Astrocyte of the cerebellum (primary cell): ENCODE measurements at places on chromosomes 12 and 14.

DNA sequence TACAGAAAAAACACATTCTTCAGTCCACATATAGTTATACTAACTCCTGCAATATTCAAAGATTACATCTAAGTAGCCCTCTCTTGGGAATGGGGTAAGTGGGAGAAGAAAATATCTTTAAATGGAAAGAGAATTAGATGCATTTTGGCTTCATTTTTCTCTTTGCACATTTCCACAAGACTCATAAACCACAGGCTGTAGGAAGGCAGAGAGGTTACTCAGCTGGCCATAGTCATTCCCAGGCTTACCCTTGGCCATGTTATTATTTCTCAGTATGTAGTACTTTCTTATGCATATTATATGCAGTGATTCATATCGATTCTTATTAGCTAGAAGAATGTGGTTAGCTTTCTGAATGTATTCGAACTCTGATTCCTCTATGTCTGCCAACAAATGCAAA lies 92.2 kb downstream of the PTPRR start:
- DNase-seq = peak; percentile 63

- DNase-seq = peak; percentile 23
Observed at GRCh38 chr12:84772281-84772680, 140.3 kb downstream of the SLC6A15 start.

GRCh38 chr12:64600164-64600561 lies 10.1 kb upstream of the RASSF3 start:
- DNase-seq = no peak

- DNase-seq = no peak
Observed at GRCh38 chr14:22852940-22853767, 16.8 kb downstream of the MMP14 start.

- peak; percentile 54 for DNase-seq
Observed at GRCh38 chr12:100959481-100959880, 164.9 kb downstream of the ANO4 start.

DNA sequence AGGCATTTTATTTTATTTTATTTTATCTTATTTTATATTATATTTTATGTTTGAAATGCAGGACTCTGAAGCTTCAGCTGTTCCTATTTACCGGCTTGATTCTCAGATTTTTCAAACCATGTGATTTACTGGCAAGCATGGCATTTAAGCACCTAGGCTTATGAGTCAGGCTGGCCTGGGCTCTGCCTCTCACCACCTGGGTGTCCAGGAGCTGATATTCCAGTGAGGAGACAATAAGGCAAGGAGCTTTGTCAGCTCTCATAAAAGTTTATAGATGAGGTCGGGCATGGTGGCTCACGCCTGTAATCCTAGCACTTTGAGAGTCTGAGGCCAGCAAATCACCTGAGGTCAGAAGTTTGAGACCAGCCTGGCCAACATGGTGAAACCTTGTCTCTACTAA lies 2.1 kb downstream of the DAO start:
- DNase-seq = no peak

- DNase-seq = no peak
Observed at GRCh38 chr14:58575956-58576355, 61.8 kb upstream of the DACT1 start.

DNA sequence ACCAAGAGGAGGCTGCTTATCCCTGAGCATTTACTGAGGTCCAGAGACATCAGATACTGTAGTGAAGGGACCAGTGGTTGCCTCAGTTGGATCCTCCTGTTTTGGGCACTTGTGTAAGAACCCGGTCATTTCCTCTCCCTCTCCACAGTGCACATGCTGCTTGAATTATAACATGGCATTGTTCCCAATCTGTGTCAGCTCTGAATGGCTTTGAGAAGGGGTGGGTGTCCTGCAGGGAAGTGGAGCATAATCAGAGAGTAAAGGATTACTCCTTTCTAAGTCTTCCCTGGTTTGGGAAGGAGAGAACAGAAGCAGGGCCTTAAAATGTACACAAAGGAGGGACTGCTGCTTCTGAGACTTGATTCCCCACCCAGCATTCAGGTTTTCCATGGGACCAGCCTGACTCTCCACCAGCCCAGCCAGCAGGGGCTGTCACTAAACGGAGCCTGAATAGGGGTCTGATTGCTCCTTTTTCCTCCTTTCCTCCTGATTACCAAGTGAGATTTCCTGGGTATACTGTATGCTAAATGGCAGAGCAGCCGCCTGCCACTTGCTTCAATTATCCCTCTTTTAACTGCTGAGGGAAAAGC lies 78.4 kb downstream of the NRXN3 start:
- no peak for DNase-seq

DNA sequence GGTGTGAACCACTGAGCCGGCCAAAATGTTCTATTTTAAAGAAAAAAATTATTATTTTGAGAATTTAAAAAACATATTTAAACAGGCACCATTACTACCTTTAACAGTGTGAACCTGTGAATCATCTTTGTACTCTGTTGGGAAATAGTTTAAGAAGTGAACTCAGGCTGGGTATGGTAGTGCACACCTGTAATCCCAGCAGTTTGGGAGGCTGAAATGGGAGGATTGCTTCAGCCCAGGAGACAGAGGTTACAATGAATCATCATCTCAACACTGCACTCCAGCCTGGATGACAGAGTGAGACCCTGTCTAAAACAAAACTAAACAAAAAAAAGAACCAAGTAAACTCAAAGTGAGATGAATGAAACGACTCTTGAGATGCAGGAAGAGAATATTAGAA lies 3.1 kb upstream of the WDR89 start:
- no peak for DNase-seq

- DNase-seq = no peak
Observed at GRCh38 chr14:55851301-55851700, 266.9 kb upstream of the PELI2 start.

- DNase-seq = no peak
Observed at GRCh38 chr12:2963154-2963759, 4.1 kb downstream of the TEAD4 start.

GRCh38 chr14:74965486-74966153 lies 10.2 kb upstream of the PGF start:
- no peak for DNase-seq

- no peak for DNase-seq
Observed at GRCh38 chr12:88144546-88145468, 2.7 kb downstream of the TMTC3 start.

DNA sequence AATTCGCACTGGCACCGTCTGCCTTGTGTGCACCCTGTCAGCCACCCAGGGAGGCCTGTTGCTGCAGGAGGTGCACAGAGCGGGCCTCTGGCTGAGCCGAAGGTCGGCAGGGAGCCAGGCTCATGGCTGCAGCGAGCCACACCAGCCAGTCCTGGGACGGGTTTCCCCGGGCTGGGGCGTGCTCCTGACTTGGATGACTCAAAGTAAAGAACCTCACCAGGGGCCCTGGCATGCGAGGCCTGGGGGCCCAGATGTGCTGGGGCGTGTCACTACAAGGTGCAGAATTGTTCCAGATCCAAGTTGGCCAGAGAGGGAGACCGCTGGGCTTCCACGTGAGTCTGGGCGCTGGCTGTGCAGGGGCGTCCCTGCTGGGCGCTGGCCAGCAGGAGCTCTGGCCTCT lies 34.5 kb downstream of the FBRSL1 start:
- DNase-seq = no peak
